ENCODE measurements at places on chromosomes 2 and 18. TPM values are rescaled to one million over a fixed set of nuclear protein-coding genes. Genes with fewer than 3 reads are reported as not detected.

- no peak for DNase-seq
- peaks cover 49% of the 10 kb centered on the region for H3K4me1 ChIP-seq
- no peak overlapping the region for H3K4me3 ChIP-seq
- peaks cover 3% of the 10 kb centered on the region for H3K36me3 ChIP-seq
- H3K27me3 ChIP-seq = no peaks in the 10 kb centered on the region
- no peak overlapping the region for H3K27ac ChIP-seq
Observed at GRCh38 chr2:134281815-134282419, 28.0 kb downstream of the MGAT5 start.

The TRIB2 gene
- total RNA-seq = 4.1 TPM

The CLK1 gene
- 161 TPM for total RNA-seq

DNA sequence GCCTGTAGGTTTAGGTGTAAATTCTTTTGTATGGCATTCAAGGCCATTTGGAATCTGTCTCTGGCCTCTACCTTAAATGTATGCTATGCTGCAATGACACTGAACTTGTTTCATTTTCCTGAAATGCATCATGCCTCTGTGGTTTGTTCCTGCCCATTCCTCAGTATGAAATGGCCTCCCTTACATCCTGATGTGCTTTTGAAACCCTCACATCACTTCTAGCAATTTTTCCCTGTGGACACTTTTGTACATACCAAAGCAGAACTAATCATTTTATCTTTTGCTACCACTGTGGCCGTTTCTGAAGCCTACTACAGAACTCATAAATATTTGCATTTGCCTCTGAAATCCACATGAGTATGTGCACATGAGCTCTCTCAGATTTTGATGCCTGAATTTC lies 557.2 kb downstream of the ERBB4 start:
- no peaks in the 10 kb centered on the region for H3K4me1 ChIP-seq
- no peak for DNase-seq
- H3K36me3 ChIP-seq = no peaks in the 10 kb centered on the region
- no peak overlapping the region for H3K4me3 ChIP-seq
- H3K27ac ChIP-seq = no peak overlapping the region

All from activated T-cell treated with anti-CD3 and anti-CD28 coated beads, Interleukin-2, amount 50 U/mL, for 72 hours (primary cell).